ENCODE measurements at places on chromosomes 16 and 17.

DNA sequence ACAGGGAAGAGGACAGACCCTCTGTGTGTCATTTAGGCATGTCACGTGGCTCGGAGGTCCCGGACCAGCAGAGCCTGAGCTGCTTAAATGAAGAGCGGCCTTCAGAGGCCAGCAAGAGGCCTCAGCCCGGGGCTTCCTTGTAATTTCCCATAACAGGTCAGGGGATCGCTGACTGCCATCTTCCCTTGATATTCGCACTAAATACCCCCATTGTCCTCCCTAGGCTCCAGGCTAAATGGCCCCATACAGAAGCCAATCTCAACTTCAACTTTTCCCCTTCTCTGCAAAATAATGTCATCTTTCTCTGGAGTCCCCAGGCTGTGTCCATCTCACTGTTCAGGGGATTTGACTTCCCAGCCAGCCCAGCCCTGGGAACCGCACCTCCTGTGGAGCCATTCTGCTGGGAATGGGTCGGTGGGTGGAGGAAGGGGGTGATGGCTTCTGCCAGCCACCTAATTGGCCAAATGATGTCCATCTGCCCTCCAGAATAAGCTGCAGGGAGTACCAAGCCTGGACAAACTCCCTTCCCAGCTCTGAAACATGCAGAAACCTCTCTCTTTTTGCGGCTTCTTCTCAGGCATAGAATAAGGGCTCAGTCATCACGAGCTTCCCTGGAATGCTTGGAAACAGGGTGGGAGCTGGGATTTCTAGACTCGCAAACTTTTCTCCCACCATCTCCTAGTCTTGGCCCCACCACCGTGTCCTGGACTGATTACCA is 129.9 kb downstream of the SDK2 start:
- DNase-seq = no peak

GRCh38 chr17:45022288-45022648 is 29.2 kb downstream of the DCAKD start:
- no peak for DNase-seq

DNA sequence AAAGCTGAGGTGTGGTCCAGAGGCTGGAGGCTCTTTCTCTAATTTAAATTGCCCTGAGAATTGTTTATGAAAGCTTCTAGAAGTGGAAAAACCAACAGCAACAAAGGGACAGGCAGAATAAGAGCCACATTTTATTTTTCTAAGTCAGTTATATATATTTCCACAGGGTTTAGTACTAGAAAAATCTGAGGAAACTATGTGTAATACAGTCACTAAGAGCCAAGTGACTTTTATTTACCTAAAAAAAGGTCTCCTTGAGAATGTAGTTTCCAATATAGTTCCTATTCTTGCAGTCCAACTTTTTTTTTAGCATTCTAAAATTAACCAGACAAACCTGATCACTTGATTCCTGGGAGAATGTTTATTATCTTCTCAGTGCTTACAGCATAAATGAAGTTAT is 296.6 kb upstream of the MYOCD start:
- DNase-seq = no peak

DNA sequence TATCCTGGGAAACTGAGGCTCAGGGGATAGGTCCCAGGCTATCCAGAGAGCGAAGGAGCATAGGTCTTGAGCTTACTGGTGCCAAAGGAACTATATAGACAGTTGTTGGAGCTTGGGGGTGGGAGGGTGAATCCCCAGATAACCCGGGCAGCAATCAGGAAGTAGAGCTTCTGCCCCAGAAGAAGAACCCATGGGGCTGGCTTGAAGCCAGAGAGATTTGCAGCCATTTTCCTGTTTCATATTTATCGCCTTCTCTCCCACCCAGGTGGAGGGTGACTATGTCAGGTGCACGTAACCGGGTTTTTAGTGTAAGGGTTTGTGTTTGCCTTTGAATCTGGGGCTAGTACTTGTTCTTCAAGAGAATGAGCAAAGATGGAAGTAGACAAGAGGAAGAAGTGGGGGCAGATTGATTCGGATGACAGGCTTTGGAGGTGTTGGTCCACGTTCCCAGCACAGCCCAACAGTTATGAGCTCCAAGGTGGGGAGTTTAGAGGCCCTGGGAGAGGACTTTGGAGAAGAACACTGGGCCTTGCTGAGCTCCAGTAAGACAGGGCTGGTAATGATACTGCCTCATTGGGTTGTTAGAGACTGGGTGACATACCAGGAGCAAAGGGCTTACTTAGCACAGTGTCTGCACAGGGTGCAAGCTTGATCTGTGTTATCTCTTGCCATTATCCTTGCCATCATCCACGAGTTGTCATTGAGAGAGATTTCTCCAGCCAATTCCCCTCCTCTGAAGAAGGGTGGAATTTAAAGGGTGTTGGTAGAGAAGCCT is 145.6 kb downstream of the CCDC182 start:
- DNase-seq = no peak

- DNase-seq = no peak
These were observed at the start of gene ZACN for GRCh38 chr17:76078860-76079534. TSS of gene ZACN (plus strand) at chr17:76079182. CDS start at chr17:76079265, 83 bp downstream.

- no peak for DNase-seq
These were observed 15.3 kb upstream of the HEXD start for GRCh38 chr17:82402865-82403264.

DNA sequence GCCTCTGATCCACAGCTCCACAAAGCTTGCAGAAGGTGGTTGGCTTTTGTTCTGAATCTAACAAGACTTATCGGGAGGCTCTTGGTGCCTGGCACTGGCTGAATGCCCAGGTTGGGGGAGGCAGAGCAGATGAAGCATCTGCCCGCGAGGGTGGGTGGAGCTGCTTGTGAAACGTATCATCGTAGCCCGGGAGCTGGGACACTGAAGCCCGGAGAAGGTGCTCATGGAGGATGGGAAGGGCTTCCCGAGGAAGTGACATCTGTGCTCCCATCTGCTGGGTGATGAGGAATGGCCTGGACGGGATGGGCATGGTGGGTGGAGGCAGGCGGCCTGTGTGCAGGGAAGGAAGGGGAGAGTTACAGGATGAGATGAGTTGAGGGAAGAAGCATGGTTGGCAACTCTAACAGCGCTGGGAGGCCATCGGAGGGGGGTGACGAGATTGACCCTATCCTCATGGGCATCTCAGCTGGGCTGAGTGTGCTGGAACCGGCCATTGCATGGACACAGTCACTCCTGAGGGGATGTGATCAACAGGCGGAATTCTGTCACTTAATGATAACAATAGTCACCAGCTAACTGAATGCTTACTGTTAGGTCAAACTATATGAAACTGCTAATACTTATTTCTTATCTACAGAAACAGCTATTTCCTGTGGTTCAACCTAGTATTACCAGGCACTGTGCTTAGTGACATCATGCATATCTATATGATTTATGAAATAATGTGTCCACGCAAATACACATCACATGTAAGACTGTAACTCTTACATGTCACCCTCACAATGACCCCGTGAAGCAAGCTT is 102.7 kb downstream of the ABCC6 start:
- no peak for DNase-seq

DNA sequence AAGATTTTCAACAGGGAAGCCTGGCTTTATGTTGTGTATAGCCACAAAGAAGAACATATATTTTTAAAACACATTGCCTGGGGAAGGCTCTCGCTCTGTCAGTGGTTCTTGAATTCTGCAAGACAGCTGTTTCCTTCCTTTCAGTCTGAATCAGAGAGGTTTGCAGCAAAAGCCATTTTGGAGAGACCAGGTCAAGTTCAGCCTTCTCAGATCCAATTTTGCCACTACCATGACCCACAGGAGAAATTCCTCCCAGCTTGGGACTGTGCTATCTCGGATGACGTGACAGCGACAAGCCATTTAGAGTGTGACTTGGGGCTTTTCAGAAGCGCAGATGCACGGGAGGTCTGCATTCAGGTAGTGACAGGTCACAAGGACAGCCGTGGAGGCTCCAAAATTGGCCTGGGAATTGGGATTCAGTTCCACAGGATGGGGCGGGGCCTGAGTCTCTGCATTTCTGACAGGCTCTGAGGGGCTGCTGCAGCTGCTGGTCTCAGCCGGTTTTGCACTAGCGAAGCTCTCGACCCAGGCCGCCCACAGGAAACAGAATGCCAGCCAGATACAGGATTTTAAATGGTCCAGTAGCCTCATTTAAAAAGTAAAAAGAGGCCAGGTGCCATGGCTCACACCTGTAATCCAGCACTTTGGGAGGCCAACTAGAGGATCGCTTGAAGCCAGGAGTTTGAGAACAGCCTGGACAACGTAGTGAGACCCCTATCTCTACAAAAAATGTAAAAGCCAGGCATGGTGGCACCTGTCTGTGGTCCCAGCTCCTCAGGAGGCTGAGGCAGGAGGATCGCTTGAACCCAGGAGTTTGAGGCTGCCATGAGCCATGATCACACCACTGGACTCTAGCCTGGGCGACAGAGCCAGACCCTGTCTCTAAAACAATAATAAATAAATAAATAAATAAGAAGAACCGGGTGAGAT is 196.6 kb upstream of the CIBAR2 start:
- DNase-seq = peak; percentile 19

- no peak for DNase-seq
These were observed 4.6 kb downstream of the CD300LB start for GRCh38 chr17:74526681-74527080.

DNA sequence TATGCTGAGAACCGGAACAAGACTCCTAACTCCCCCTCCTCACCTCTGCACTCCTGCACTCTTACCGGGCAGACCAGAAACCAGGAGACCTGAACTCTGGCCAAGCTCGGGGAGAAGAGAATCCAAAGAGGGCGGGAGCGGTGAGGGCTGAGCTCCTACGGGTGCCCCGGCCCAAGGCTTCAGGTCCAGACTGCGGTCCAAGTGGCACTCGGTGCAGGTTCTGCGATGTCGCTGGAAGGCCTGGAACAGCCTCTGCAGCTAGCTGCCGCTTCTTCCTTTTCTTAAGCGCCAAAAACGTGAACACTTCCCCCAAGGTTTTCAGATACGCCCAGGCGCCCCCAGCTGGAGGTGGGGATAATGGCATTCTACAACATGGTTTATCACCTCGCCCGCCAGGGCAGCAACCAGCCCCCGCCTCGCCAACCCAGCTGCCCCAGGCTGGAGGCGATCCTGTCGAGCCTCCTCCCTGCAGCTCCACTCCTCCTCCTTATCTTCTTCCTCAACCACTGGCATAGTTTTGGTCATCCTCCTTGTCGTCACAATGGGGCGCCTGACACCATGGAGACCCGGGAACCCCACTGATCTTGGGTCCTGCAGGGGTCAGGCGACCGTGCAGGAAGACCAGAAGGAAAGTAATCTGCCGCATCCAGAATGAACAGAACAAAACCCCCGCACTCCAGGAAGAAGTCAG is 1735.9 kb downstream of the TP53TG3F start:
- DNase-seq = no peak

DNA sequence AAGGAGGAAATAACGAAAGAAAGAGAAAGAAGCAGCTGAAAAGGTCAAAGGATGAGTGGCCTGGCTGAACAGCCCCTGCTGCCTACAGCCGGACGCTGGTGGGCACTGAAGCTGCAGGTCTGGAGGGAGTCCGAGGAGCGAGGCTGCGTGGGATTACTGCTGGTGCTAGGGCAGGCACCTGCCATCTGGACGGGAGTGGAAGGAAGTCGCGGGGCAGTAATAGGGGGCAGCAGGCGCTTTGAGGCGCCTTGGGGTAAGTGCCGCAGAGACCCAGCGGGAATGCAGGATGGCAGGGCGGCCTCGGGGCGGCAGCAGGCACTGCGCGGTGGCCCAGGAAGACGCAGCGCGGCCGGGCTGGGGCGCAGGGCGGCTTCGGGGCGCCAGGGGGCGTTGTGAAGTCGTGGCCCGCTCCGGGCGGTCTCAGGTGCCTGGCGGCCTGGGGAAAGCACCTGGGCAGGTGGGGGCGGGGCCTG is 303 bp upstream of the SCNN1G start:
- DNase-seq = peak; percentile 83

DNA sequence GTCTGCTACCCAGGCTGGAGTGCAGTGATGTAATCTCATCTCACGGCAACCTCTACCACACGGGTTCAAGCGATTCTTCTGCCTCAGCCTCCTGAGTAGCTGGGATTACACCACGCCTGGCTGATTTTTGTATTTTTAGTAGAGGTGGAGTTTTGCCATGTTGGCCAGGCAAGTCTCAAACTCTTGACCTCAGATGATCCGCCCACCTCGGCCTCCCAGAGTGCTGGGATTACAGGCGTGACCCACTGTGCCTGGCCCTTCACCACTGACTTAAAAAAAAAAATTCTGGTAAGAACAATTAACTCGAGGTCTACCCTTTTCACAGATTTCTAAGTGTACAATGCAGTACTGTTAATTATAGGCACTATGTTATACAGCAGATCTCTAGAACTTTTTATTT is 279.4 kb downstream of the PARN start:
- DNase-seq = no peak

GRCh38 chr17:20089756-20090547 is 80.8 kb downstream of the SPECC1 start:
- no peak for DNase-seq

DNA sequence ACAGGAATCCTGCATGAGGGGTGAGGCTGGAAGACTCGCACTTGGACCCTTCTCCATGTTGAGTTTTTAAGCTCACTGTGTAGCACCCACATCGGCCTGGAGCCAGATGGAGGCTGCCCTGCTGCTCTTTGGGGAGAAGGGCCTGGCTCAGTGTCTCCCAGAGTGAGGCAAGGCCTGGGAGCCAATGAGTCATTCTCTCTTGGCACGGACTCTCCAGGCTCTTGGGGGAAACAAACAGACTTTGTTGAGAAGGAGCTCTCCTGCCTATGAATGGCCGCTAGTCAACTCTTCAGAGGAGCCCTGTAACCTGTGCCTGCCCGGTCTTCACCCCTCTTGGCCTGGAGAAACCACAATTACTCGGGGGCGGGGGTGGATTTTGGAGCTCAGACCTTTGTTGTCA is 50.8 kb upstream of the MAF start:
- DNase-seq = no peak

GRCh38 chr17:394718-395095 is 42.1 kb upstream of the RPH3AL start:
- no peak for DNase-seq

GRCh38 chr17:28725660-28726225 is 290 bp downstream of the TLCD1 start:
- DNase-seq = peak; percentile 83

DNA sequence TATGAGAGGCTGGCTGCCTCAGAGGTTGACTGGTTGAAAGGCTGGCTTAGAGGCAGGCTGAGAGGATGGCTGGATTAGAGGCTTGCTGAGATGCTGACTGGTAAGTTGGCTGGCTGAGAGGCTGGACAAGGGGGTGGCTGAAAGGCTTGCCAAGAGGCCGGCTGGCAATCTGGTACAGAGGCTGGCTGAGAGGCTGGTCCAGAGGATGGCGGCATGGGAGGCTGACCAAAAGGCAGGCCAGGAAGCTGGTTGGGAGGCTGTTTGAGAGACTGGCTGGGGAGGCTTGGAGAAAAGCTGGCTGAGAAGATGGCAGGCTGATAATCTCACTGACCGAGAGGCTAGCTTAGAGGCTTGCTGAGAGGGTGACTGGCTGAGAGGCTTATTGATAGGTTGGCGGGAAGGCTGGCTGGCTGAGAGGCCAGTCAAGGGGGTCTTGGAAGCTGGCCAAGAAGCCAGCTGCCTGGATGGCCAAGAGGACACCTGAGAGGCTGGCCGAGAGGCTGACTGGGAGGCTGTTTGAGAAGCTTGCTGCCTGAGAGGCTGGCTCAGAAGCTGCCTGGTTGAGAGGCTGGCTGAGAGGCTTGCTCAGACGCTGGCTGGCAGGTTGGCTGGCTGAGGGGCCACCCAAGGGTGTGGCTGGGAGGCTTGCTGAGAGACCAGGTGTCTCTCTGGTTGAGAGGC is 34.2 kb upstream of the ACSM2B start:
- no peak for DNase-seq

Measured in activated CD4-positive, alpha-beta T cell treated with anti-CD3 and anti-CD28 coated beads, Interleukin-2, Interleukin-6, amounts not matched to agents 100 ng/mL and 50 ng/mL, durations not matched to agents 16 hours and 8 hours (primary cell).